Stimulated activated CD4-positive, alpha-beta T cell treated with anti-CD3 and anti-CD28 coated beads, Interleukin-2, amount 100 ng/mL, for 4 hours (primary cell): ENCODE measurements at places on chromosomes 4 and X.

- DNase-seq, result no peak
Observed at GRCh38 chr4:182449930-182450439, 206.8 kb downstream of the TENM3 start.

DNA sequence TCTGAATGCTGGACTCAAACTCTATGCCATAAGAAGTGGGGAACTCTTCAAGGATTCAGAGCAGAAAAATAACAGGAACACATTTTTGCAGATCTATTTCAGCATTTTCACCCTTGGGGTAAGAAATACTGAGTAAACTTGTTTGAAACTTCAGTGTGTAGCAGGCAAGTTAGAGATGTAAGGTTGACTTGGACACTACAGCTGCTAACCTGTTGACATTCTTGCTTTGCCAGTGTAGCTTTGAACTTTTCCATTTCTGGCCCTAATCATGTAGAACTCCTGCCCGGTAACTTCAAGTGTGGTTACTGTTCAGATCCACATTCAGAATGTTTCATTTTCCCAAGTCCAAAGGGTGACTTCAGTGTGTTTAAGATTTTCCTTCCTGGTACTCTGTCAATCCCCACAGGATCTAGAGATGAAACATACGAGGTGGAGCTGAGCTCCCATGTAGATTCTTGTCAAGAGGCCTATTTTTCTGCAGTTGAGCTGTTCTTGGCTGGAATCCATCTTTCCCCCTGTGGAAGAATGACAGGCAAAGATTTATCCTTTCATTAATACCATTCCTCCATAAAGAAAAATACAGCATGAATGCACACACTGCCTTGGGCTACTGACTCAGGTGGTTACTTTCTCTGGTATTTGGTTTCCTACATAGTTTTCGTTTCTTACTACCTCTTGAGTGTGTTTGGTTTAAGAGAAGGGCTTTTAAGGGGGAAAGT, 34.1 kb downstream of the FHDC1 start:
- DNase-seq, result no peak

- no peak for DNase-seq
Observed at GRCh38 chr4:71009890-71010588, 16.6 kb downstream of the DCK start.

DNA sequence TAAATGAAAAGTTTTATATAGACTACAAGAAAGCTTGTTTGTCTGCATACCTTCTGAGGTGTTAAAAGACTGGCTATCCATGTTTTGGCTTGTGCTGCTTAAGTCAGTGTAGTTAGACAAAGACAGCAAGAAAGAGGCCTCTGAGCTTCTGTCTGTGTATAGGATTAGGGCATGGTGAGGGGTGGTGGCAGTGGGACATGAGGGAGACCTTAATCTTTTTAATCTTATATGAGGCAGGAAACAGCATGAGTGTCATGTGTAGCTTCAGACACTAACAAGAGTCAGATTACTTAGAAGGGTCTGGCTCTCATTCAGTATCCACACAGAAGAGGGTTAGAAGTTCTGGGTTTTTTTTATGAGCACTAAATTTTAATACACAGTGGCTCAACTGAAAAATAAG, 213.3 kb downstream of the GABRG1 start:
- no peak for DNase-seq

- no peak for DNase-seq
Observed at GRCh38 chrX:38656350-38656915, 95.1 kb downstream of the TSPAN7 start.

DNA sequence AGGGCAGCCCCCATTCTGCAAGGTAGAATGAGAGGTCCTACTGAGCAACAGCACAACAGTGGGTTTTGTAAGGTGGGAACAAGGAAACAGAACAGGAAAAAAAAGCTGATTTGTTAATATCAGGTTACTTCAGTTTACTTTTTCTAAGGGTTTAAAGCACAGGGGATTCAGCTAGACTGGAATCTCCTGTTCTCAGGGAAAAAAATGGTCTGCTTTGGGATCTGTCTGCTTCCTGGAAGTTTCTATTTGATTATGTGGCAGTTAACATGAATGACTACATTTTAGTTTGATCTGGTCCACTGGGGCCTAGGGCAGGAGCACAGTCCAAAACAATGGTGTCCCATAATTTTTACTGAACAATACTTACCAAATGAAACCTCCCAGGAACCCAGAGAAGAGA, 104.6 kb downstream of the FBXW7 start:
- no peak for DNase-seq

DNA sequence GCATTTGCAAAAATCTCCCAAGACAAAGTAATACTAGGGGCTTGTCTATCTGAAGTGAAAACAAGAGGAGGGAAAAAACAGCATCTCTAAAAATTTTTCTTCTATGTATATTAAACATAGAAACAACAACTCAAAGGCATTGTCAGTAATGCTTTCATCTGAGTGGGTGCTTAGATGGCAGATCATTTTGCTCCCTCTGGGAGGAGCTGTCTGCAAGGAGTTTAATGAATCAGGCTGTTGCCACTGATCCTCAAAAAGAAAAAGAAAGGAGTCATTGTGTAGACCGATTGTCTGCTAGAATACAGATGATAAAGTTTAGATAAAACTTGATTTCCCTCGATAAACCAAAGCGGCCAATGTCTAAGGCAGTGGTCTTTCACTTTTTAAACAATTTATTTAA, 49.7 kb upstream of the KLHL8 start:
- DNase-seq, result no peak

GRCh38 chr4:1446502-1447386, 40.5 kb upstream of the NKX1-1 start:
- DNase-seq, result no peak

GRCh38 chr4:90824266-90825150, 697.3 kb downstream of the CCSER1 start:
- no peak for DNase-seq

GRCh38 chrX:31506360-31506759, 434.5 kb upstream of the FTHL17 start:
- no peak for DNase-seq
